Thoracic aorta endothelial cell (primary cell): ENCODE measurements at places on chromosomes 11 and 22. TPM values are rescaled to one million over a fixed set of nuclear protein-coding genes. Genes with fewer than 3 reads are reported as not detected.

The TTLL12 gene
- total RNA-seq, result 33.9 and 48.7 TPM in 2 replicates

The SLN gene
- 0.22 TPM in 1 of 2 replicates, not detected in the other for total RNA-seq

The NUP160 gene
- 47.2 and 52.3 TPM in 2 replicates for total RNA-seq

The HSPB2 gene
- total RNA-seq, result not detected in 2 replicates

The MFNG gene
- total RNA-seq, result 125 and 173 TPM in 2 replicates

The GGTLC3 gene
- total RNA-seq, result not detected in 2 replicates

The TCN1 gene
- total RNA-seq, result not detected in 2 replicates

The PRSS23 gene
- 282 and 350 TPM in 2 replicates for total RNA-seq
